ENCODE measurements at places on chromosomes 11 and 22.

GRCh38 chr11:92845805-92846204 is 123.6 kb upstream of the MTNR1B start:
- no peak for DNase-seq

DNA sequence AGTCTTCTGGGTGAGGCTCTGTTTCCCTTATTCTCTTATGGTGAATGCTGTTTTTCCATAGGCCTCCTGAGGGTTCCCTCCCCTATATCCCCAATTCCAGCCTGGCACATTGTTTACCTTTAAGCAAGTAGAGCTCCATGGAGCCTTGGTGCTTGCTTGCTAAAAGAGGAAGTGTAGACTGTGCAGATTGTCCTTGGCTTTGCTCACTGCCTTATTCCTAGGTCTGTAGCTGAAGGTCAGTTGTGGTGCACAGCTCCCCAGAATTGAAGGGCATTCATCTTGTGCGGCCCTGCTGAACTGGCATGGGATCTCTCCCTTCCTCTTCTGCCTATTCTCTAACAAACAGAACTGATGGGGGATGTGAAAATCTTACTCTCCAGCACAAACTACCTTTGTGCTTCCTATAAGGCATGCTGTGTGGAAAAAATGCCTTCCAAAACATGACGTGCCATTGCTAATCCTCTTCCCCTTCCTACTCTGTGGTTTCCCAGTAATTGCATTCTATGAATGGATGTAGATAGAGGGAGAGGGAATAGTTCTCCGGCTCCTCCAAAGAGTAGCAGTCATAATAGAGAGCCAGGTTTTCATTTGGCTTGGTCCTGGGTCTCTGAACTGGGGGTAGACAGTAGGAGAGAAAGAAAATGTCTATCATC is 34.2 kb upstream of the PLET1 start:
- DNase-seq = no peak

DNA sequence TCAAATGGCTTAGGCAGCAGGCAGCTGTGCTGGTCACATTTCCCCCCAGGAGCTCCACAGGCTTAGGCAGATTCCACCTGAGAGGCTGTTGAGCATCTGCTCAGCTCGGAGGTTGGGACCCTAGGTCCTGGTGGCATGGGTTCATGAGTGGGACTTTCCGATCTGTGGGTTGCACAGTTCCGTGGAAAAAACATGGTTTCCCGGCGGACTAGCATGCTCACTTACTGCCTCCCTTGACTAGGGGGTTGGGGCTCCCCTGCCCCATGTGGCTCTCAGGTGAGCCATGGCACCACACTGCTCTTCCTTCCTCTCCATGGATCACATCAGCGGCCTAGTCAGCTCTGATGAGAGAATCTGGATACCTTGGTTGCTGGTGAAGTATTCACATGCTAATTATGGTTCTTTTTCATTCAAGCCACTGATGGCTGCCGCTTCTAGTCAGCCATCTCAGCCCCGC is 685.1 kb downstream of the METTL15 start:
- no peak for DNase-seq

- DNase-seq = peak; percentile 40
Measured at GRCh38 chr22:31625661-31626426, 36.2 kb downstream of the PISD start.

DNA sequence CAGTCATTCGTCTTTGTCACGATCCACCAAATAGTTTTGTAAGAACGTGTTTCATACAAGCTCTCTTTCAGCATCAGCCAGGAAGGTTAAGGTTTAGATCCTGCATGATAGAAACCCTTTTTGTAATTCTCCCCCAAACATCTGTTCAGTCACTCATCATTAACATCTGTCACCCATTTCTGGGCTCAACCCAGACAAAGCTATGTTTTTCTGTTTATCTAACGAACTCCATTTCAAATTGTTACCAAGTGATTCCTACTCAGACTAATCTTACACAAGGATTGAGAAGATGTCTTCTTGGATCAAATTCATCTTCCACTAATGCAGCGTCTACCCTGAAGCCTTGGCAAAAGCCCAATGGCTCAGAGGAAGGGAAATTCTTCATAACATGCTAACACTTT is 58.8 kb downstream of the FZD4 start:
- DNase-seq = peak; percentile 89
